ENCODE measurements at places on chromosomes 6 and 20. TPM values are rescaled to one million over a fixed set of nuclear protein-coding genes. Genes with fewer than 3 reads are reported as not detected.

- H3K4me3 ChIP-seq, result peak overlapping the region; percentile 75
- no peaks in the 10 kb centered on the region for H3K27me3 ChIP-seq
- H3K27ac ChIP-seq, result peak overlapping the region; percentile 79
- H3K4me1 ChIP-seq, result peaks cover 21% of the 10 kb centered on the region
- H3K36me3 ChIP-seq, result 0 out of 2 replicates have a peak, but pooled peaks cover 2% of the 10 kb centered on the region
- no peak for DNase-seq
Measured at GRCh38 chr6:71289039-71289801, 609 bp downstream of the OGFRL1 start.

The ARMH2 gene
- not detected for total RNA-seq

The MTG2 gene
- total RNA-seq, result 56.8 TPM

DNA sequence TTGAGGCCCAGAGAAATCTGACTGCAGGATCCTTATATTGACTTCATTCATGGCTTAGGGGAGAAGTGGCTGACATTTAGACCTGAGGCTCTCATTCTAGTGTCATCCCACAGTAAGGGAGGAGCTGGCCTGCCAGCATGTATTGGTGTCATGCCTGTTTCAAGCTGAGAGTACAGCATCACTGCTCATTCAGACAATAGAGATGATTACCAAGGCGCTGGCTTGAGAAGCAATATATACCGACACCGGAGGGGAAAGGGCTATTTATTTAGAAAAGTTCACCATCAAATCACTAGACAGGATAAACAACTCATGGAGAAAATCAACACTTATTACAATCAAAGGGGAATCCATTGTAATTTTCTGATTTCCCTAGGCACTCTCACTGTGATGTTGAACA lies 84.4 kb upstream of the HDAC2 start:
- H3K27ac ChIP-seq, result no peak overlapping the region
- no peak overlapping the region for H3K4me3 ChIP-seq
- H3K36me3 ChIP-seq, result no peaks in the 10 kb centered on the region

The BLTP3A gene
- total RNA-seq, result 20.2 TPM

The FNDC11 gene
- 1.3 TPM for total RNA-seq

- H3K4me1 ChIP-seq, result no peaks in the 10 kb centered on the region
- no peaks in the 10 kb centered on the region for H3K27me3 ChIP-seq
- no peak overlapping the region for H3K4me3 ChIP-seq
- H3K36me3 ChIP-seq, result no peaks in the 10 kb centered on the region
- no peak overlapping the region for H3K27ac ChIP-seq
- no peak for DNase-seq
Measured at GRCh38 chr6:119259027-119259426, 90.5 kb downstream of the MAN1A1 start.

GRCh38 chr6:160519133-160519532 lies 144.9 kb downstream of the LPA start:
- H3K27ac ChIP-seq, result no peak overlapping the region
- no peak overlapping the region for H3K4me3 ChIP-seq
- DNase-seq, result no peak
- no peaks in the 10 kb centered on the region for H3K4me1 ChIP-seq

The SLC32A1 gene
- not detected for total RNA-seq

DNA sequence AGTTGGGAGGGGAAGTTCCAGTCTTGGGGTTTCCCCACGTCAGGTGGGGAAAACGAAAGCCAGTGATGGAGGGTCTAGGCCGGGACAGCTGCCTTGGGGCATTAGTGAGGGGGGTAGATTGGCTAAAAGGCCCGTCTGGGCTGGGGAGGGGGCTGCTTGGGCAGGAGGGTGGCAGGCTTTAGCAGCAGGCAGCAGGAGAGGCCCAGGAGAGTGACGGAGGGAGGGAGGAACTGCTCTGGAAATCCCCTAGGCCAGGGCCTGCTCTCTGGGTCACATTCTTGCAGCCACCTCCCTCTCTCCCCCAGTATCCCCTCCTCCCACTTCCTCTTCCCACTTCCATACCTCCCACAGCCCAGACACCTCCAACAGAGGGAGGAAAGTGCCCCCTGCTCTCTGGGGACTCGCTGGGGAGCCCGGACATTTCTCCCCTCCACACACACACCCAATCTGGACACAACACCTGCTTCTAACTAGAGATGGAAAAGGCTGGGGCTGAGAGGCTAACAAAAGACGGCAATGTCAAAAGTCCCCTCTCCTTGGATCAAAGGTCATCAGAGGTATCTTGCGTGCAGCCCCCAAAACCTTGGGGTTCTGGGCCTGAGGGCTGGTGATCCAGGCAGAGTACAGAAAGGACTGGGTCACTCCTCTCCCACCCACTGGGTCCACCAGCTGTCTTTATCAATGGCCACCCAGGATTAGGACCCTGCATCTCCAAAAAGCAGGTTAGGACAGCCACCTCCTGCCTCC lies 1.8 kb downstream of the NFKBIE start:
- H3K4me3 ChIP-seq, result peak overlapping the region; percentile 86
- no peak for DNase-seq
- H3K4me1 ChIP-seq, result peaks cover 23% of the 10 kb centered on the region
- peaks cover 2% of the 10 kb centered on the region for H3K36me3 ChIP-seq
- peak overlapping the region; percentile 73 for H3K27ac ChIP-seq

DNA sequence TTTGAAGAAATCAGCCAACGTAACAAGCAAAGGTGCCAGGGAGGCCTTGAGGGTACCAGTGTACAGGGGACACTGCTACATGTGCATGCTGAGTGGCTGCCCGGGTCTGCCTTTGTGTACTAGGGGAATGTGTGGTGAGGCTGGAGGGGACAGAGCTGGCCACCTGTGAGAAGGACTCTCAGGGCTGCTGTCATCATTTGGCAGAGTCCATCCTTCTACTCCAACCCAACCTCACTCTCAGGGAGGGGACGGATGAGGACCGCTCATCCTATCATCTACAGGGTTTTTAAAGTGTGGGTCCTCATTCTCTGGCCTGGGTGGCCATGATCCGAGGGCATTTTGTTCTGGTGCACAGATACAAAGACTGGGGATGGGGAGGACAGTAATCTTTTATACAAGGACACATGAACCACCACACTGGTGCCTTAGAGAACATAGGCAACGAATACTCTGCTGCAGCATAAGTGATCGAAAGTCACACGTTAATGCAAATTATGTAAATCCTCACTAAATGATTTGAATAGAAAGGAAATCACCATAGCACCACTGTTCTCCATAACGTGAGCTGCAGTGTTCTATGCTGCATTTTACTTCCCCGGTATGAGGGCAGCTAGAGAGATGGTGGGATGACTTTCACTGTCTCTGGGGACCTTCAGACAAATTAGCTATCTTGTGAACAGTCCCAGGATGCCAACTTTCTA lies 181.4 kb downstream of the GMPR start:
- peaks cover 21% of the 10 kb centered on the region for H3K4me1 ChIP-seq
- DNase-seq, result no peak

All from Panc1 (cell line).